Activated CD8-positive, alpha-beta memory T cell treated with anti-CD3 and anti-CD28 coated beads for 36 hours (primary cell): ENCODE measurements at places on chromosomes 11 and 22. TPM values are rescaled to one million over a fixed set of nuclear protein-coding genes. Genes with fewer than 3 reads are reported as not detected.

RASL10A gene
- total RNA-seq, result 0.78 TPM

NTM gene
- not detected for total RNA-seq

SCT gene
- not detected for total RNA-seq

CARD10 gene
- not detected for total RNA-seq

MS4A4A gene
- total RNA-seq, result not detected

ANGPTL5 gene
- total RNA-seq, result not detected

POU2AF1 gene
- total RNA-seq, result 4.8 TPM

CNTF gene
- 2.3 TPM for total RNA-seq

MMP12 gene
- not detected for total RNA-seq

DEPDC7 gene
- total RNA-seq, result 2.5 TPM

APOL3 gene
- total RNA-seq, result 32.7 TPM

USP2 gene
- 1.1 TPM for total RNA-seq

MPEG1 gene
- not detected for total RNA-seq

ACAD8 gene
- 26.5 TPM for total RNA-seq

SCARF2 gene
- 0.08 TPM for total RNA-seq

RTN4R gene
- total RNA-seq, result 2.3 TPM

SMDT1 gene
- 66.3 TPM for total RNA-seq

ZW10 gene
- 22.8 TPM for total RNA-seq
